Stimulated activated naive CD4-positive, alpha-beta T cell treated with Interleukin-2 at 50 U/mL for 16 hours (primary cell): ENCODE measurements at places on chromosomes 7 and 10.

DNA sequence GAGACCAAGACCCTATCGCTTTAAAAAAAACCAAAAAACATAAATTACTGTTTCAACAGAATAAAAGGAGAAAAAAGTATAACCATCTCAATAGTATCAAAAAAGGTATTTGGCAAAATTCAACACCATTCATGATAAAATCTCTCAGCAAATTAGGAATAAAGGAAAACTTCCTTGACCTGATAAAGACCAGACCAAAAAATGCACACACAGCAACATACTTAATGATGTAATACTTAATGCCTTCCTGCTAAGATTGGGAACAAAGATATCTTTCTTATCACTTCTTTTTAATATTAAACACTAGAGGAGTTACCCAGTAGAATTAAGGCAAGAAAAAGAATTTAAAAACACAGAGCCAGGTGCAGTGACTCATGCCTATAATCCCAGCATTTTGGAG is 79.3 kb downstream of the CNOT4 start:
- no peak for DNase-seq

- no peak for DNase-seq
These were observed 483.6 kb downstream of the NRG3 start for GRCh38 chr10:82358486-82359099.

DNA sequence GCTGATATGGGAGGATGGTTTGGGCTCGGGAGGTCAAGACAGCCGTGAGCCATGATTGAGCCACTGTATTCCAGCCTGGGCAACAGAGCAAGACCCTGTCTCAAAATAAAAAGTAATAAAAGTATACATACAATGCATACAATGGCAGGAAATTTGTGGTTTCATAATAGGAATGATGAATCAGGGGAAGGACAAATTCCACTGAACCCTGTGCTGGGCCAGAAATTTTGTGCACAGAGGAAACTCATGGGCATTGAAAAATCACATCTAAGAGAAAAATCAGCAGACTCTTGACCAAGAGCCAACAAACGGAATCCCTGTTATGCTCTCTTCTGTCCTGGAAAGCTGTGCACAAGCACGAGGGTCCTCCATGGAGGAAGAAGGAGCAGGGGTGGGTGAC is 35.1 kb downstream of the SEM1 start:
- no peak for DNase-seq

DNA sequence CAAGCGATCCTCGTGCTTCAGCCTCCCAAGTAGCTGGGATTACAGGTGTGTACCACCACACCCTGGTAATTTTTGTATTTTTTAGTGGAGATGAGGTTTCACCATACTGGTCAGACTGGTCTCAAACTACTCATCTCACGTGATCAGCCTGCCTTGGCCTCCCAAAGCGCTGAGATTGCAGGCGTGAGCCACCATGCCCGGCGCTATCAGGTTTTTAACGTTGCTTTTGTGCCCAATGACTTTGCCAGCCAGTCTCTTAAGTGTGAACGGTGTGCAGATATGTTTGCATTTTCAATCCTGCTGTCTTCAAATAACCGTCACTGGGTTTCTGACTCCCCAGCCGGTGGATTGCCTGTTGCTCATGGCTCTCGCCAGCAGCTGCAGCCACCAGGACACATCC is 201.8 kb upstream of the PPP2R2D start:
- DNase-seq = no peak

DNA sequence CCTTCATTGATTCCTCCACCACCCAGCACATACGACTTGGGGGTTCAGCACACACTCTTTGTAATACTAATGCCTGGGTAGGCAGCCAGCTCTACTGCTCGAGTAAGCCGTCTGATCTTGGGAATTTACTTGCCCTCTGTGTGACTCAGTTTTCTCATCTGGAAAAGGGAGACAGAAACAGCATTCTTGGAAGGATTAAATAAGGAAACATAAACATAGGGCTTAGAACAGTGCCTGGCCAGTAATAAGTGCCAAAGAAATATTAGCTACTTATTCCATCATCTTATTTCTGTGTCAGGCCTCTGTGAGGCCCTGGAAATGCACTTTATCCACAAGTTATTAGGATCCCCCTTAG is 130.1 kb downstream of the TNS3 start:
- no peak for DNase-seq

DNA sequence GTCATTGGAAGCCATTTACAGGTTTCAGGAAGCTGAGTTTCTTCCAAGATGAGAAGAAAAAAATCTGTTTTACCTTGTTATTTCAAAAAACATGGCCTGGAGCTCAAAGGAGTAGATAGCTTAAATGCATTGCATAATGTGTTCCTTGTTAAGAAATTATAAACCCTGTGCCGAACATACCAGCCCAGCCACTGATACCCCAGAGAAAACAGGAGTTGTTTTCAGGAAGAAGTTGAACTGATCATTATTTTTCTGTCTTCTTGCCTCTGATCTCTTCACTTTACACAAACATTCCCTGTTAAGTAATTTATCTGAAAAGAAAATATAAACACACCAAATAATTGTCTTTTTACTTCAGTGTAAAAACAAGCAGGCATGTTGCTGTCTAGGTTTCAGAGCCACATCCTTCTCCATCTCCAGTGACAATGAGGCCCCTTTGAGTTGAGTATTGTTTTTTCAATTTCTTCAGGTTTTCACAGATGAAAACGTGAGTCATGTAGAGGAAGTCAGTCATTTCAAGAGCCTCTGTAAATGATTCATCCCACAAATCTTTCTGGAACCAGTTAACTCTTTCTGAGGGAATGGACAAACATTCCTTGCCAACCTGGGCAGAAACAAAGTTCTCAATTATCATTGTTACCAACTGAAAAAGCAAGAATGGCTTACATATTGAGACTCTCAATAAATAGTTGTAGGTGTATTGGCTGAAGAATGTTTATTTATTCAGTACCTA is 244.2 kb downstream of the IPMK start:
- no peak for DNase-seq
